IPS-NIHi11 (cell line): ENCODE measurements at places on chromosomes 12 and 14.
A peak's percentile ranks its signal among the peaks of the same experiment; 100 is the strongest.

DNA sequence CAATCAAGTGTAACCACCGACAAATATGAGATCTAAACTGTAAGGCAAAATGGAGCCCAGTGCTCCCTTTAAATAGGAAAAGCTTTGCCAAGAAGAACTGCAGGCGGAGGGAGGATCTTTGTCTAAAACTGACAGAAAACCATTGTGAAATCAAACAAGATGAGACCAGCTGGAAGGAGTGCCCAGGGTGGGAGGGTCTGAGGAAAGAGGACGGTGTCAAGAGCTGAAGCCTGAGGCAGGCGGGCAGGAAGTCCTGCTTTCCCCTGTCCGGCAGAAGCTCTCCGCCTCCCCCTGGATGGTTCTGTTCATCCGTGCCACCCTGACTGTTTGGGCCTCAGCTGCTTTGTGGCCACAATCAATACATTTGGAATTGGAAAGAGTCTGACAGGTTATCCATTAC lies 37.5 kb downstream of the CDC42BPB start:
- no peak for DNase-seq

GRCh38 chr14:50210074-50210473 lies 21.3 kb downstream of the SOS2 start:
- DNase-seq: no peak

- DNase-seq: no peak
These were observed 129.1 kb downstream of the PLXNC1 start for GRCh38 chr12:94277426-94278000.

DNA sequence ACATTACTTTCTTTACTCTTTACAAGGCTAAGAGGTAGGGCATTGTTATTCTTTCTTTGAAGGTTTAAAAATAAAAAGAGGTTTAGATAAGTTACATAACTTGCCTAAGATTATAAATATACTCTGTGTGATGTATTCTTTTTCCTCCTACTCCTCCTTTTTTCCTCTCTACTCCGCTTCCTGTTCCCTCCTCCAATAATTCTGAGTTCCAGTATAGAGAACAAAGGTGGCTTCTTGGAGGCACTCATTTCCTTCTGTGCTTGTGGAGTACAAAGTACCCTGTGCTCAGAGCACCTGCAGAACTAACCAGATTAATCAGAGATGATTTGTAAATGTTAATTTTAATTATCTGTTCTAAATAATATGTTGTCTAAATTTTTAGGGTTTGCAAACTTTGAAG lies 11.3 kb downstream of the LRRC9 start:
- no peak for DNase-seq

GRCh38 chr12:54988402-54989054 lies 4.0 kb upstream of the TESPA1 start:
- DNase-seq: no peak

GRCh38 chr14:89927186-89927865 lies 27.2 kb downstream of the EFCAB11 start:
- no peak for DNase-seq

DNA sequence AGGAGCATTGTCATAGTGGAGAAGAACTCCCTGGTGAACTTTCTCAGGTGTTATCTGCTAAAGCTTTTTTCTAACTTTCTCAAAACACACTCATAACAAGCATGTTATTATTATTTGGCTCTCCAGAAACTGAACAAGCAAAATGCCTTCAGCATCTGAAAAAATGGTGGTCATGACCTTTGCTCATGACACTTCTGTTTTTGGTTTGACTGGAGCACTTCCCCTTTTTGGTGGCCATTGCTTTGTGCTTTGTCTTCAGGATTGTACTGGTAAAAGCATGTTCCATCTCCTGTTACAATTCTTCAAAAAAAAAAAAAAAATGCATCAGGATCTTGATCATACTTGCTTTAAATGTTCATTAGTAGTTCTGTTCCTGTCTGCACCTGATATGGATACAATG lies 1241.6 kb upstream of the USP15 start:
- DNase-seq: no peak

- no peak for DNase-seq
These were observed 1.3 kb downstream of the PLEKHG3 start for GRCh38 chr14:64705381-64706118.

DNA sequence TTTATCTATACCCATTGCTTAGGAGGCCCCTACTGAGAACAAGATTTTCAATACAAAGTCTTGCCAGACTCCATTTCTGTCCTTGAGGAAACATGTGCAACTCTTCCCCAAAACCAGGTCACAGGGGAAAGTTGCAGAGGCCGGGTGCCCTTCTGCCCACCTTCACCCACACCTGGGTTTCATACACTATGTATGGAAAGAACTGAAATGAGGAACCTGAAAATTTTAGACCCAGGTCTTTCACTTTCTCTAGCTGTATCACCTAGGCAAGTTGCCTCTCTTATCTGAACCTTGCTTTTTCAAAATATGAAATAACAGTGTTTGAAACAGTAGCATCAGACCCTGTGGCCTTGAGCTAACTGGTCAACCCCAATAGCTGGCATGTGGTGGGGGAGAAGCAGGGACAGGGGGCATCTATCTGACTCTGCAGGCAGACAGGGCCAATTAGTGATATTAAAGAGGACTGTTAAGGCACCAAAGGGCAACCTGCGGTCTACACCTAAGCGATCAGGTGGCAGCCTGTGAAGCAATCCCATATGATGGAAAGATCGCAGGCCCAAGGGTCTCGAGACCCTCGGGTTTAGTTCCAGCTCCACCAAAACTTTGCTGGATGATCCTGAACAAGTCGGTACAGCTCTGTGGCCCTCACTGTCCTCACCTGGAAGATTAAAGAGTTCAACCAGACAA lies 346.5 kb downstream of the BCL11B start:
- no peak for DNase-seq

DNA sequence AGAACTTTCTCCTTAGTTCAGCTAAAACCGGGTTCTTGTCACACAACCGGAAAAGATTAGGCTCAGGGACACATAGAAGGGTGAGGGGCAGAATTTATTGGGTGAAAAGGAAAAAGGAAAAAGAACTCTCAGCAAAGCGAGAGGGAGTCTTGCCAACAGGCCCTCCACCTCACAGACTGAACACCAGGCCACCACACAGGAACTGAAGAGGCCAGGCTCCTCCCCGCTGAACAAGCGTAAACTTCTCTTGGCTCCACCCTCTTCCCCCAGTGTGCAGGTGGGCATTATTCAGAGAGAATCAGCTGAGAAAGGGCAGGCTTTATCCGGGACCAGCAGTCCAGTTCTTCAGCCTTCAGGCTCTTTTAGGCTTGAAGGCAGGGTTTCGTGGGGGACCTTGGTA lies 125.6 kb upstream of the FGD4 start:
- no peak for DNase-seq

GRCh38 chr14:89550821-89551220 lies 133.8 kb upstream of the FOXN3 start:
- DNase-seq: no peak

GRCh38 chr12:112870267-112870980 lies 36.3 kb upstream of the OAS1 start:
- no peak for DNase-seq

DNA sequence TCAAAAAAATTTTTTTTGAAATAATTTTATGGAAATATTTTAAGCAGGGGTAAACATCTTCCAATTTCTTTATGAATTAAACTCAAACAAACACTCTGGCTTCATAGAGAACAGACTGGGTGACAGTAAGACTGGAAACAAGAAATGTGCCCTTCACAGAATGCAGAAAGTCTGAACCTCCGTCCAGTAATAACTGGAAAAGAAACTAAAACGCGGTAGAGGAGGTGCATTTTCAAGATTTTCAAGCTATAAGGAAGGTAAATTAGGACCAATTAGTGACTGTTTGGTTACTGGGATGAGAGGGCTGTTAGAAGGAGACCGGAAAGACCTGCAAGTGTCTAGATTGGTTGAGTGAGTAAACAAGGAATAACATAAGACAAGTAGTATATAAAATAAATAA lies 245.7 kb downstream of the CEP128 start:
- DNase-seq: no peak

DNA sequence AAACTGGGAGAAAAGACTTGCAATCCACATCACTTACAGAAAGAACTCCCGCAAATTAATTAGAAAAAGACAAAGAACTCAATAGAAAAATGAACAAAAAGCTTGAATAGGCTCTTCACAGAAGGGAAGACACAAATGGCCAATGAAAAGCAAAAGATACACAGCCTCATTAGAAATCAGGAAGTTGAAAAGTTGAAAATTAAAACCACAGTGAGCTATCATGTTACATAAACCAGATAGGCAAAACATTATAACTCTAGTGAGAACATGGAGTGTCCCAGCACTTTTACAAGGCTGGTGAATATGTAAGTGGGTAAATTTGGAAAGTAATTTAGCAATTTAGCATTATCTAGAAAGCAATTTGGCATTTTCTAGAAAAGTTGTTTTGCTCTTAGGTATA lies 158.4 kb upstream of the RASSF8 start:
- no peak for DNase-seq

DNA sequence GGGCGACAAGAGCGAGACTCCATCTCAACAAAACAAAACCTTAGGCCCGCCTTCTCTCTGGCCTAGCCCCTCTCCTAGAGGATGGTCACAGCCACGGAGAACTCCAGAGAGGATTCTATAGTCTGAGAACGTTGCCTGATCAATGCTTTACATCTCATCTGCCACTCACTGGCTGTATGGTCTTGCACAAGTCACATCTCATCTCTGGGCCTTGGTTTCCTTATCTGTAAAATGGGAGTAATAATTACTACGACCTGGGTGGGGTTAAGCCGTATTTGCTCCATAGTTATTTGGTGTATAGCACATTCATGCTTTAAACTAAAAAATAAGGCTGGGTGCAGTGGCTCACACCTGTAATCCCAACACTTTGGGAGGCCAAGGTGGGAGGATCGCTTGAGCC lies 8.5 kb downstream of the TRPV4 start:
- no peak for DNase-seq

GRCh38 chr12:129363041-129363440 lies 509.8 kb downstream of the GLT1D1 start:
- DNase-seq: no peak

DNA sequence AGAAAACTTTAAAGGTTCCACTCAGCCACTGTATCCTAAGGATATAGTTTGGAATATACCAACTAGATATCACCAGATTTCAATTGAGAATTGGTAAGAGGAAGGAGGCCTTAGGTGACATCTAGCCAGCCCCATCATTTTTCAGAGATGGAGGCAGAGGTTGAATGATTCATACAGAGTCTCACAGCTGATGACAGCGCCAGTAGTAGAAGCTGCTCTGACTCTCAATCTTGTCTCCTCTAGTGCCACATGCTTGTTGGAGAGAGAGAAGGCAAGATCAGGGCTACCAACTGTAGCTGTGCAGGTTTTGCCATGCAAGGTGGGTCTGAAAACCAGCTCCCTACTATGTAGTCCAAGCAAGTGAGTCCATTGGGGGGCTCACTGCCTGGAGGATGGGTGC lies 6.1 kb downstream of the FRMD6 start:
- DNase-seq: no peak

- DNase-seq: no peak
These were observed 17.2 kb downstream of the NOXRED1 start for GRCh38 chr14:77406086-77406485.

GRCh38 chr12:27193854-27194544 lies 50.1 kb upstream of the STK38L start:
- DNase-seq: peak; percentile 43

GRCh38 chr14:96198430-96199130 lies 6.1 kb upstream of the BDKRB2 start:
- no peak for DNase-seq

GRCh38 chr14:105261781-105262180 lies 13.4 kb downstream of the BTBD6 start:
- no peak for DNase-seq

GRCh38 chr14:22898302-22899090 lies 15.5 kb downstream of the REM2 start:
- DNase-seq: no peak

- no peak for DNase-seq
These were observed 7.7 kb downstream of the HOXC8 start for GRCh38 chr12:54016478-54016964.

DNA sequence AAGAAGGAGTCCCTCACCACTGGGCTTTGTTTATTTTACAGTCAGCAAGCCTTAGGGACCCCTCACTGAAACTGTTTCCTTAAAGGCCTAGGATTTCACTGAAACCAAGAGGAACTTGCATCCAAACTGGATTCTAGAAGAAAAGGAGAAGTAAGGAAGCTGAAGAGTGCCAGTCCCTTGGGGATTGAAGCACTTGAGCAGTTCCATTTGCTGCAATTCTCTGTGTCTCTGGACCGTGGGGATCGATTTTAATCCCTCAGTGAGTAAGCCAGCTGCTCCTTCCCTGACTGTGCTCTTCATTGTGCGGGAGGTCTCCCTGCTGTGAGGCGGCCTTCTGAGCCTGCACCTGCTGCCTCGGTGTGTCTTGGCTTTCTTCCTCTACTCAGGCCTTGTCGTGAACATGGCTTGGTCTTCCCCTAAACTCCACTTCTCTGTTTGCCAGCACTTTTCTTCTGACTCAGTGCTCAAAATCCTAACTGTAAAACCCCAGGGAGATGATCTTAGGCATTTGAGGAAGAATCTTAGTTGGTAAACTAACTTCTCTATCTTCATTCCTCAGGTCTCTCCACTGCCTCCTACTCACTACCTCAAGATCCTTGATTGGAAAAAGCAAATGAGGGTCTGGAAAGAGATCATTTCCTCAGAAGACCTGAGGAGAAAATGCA lies 132.6 kb downstream of the SLC38A6 start:
- DNase-seq: no peak

- peak; percentile 78 for DNase-seq
These were observed 14.5 kb upstream of the CLEC4A start for GRCh38 chr12:8108808-8109398.

GRCh38 chr12:6073426-6073825 lies 51.0 kb downstream of the VWF start:
- DNase-seq: no peak

GRCh38 chr12:111283966-111284365 lies 84.9 kb downstream of the PHETA1 start:
- DNase-seq: no peak

- DNase-seq: no peak
These were observed 78.7 kb downstream of the PRORP start for GRCh38 chr14:35201066-35201465.

DNA sequence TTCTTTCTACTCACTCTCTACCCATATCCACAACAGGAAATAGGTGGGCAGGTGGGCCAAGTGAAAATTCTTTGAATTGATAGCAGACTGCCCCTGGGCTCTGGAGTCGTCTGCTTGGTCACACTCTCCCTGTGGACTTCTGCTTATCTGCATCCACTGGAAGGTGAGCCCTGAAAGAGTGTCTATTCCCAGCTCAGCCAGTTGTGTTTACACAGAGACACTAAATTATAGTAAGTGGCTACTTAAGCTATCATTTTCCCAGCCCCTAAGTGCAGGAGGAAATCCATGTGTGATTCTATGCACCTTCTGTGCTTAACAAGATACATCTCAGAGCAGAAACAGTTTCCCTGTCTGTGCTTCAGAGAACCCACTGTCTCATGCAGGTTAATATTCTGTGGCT lies 338.4 kb downstream of the FUT8 start:
- no peak for DNase-seq

GRCh38 chr12:121767525-121768016 lies 25.9 kb downstream of the RHOF start:
- DNase-seq: no peak

- peak; percentile 6 for DNase-seq
These were observed 281.6 kb upstream of the NPAS3 start for GRCh38 chr14:32657081-32657480.

- no peak for DNase-seq
These were observed 355.9 kb upstream of the SEL1L start for GRCh38 chr14:81889529-81889928.

GRCh38 chr12:74537126-74537706 lies 419 bp upstream of the ATXN7L3B start:
- DNase-seq: peak; percentile 24
